ENCODE measurements at places on chromosomes 1 and 21.

DNA sequence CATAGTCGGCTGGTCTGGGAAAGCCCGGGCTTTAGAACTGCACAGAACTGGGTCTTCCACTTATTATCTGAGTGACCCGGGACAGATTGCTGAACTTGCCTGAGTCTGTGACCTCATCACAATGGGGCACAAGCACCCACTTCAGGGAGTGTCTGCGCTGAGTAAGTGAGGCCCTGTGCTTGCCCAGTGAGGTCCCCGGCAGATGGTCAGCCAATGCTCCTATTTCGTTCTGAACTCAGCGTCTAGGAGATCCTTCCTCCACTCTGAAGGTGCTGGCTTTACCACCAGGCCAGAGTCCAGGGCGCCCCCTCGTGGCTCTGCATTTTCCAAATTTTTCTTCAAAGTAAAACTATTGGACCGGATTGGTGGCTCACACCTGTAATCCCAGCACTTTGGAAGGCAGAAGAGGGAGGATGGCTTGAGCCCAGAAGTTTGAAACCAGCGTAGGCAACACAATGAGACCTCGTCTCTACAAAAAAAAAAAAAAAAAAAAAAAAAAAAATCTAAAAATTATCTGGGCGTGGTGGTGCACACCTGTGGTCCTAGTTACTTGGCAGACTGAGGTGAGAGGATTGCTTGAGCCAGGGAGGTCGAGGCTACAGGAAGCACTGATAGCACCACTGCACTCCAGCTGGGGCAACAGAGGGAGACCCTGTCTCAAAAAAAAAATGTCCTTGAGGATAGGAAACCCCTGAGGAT is 61.7 kb downstream of the FCRL5 start:
- DNase-seq, result no peak

- no peak for DNase-seq
Observed at GRCh38 chr1:82801176-82801575, 1000.4 kb downstream of the ADGRL2 start.

- DNase-seq, result no peak
Observed at GRCh38 chr1:222387007-222387814, 160.7 kb downstream of the HHIPL2 start.

GRCh38 chr1:43503534-43503933 is 27.1 kb upstream of the PTPRF start:
- no peak for DNase-seq

GRCh38 chr21:45283035-45283610 is 4.6 kb downstream of the POFUT2 start:
- no peak for DNase-seq

All from AG09309 (cell line).